ENCODE measurements at places on chromosomes 2 and 18. TPM values are rescaled to one million over a fixed set of nuclear protein-coding genes. Genes with fewer than 3 reads are reported as not detected.
A peak's percentile ranks its signal among the peaks of the same experiment; 100 is the strongest.

Gene ANKRD62
- total RNA-seq: 0.73 TPM

Gene ZNF516
- total RNA-seq: 23.6 TPM

Gene ERICH2
- not detected for total RNA-seq

Gene CAPN14
- 0.09 TPM for total RNA-seq

Gene PROM2
- 32.9 TPM for total RNA-seq

Gene IL1R1
- 25.0 TPM for total RNA-seq

Gene IL36RN
- total RNA-seq: not detected

Gene EGR4
- total RNA-seq: not detected

Gene ASTL
- 0.31 TPM for total RNA-seq

Gene CAMKMT
- total RNA-seq: 14.3 TPM

Gene HOXD13
- total RNA-seq: 0.15 TPM

Gene CXCR1
- total RNA-seq: 0.11 TPM

- no peak for DNase-seq
Measured at GRCh38 chr2:127087791-127088495, 19.0 kb downstream of the BIN1 start.

DNA sequence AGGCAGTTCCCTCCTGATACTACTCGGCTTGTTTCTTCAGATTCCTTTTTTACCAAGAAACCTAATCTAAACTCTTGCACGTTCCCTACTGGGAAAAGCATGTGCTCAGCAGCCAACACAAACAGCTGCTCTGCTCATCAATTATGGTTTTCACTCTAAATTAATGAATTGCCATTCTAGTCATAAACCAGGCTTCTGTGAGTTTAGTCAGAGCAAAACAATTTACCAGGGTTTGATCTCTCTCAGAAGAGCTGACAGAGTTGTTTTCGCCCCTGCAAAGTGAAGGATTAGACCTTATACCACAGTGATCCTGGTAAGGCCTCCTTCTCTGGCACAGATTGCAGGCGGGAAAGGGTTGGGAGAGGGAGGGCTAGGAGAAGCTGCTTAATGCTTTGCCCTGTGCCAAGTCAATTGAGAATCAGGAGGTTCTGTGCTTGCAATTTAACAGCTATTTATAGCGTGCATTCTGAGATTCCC lies 57.2 kb downstream of the REEP1 start:
- peak; percentile 56 for DNase-seq

DNA sequence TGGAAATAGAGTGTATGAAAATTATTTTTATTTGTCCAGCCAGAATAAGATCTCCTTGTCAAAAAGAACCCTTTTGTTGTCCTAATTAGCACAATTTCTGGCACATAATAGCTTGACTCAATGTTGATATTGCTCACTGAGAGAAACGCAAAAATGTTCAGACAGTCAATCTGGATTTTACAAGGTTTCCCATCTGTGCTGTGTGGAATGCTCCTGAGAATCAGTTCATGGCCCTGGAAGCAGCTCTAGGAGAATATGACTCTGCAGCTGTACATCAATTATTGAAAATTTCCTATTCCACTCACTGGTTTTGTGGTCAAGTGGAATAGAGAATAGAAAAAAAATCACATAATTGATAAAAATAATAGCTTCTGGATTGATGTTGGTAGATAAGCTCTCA lies 1582.9 kb upstream of the NXPH2 start:
- DNase-seq: no peak

DNA sequence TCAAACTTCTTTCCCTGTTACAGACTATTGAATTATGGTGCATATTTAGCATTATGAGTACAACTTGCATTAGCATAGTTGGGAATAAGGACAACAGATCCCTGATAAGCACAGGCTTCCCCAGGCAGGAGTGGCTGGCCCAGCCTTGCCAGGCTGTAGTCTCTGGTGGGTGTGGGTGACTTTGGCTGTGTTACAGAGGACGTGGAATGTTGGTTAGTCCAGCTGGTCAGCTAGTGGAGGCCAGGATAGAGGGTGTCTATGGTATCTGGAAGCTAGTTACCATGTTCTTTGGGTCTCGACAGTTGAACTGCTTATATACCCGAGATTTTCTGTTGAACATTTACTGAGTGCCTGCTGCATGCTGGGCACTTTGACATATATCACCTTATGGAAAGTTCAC lies 4.7 kb downstream of the SH3RF3 start:
- no peak for DNase-seq

GRCh38 chr18:48623468-48624235 lies 84.8 kb downstream of the CTIF start:
- no peak for DNase-seq

GRCh38 chr18:77271576-77272481 lies 22.2 kb downstream of the GALR1 start:
- DNase-seq: no peak

GRCh38 chr2:86598966-86599365 lies 24.7 kb downstream of the RNF103 start:
- no peak for DNase-seq

GRCh38 chr2:15846626-15847025 lies 93.7 kb upstream of the MYCN start:
- DNase-seq: no peak

DNA sequence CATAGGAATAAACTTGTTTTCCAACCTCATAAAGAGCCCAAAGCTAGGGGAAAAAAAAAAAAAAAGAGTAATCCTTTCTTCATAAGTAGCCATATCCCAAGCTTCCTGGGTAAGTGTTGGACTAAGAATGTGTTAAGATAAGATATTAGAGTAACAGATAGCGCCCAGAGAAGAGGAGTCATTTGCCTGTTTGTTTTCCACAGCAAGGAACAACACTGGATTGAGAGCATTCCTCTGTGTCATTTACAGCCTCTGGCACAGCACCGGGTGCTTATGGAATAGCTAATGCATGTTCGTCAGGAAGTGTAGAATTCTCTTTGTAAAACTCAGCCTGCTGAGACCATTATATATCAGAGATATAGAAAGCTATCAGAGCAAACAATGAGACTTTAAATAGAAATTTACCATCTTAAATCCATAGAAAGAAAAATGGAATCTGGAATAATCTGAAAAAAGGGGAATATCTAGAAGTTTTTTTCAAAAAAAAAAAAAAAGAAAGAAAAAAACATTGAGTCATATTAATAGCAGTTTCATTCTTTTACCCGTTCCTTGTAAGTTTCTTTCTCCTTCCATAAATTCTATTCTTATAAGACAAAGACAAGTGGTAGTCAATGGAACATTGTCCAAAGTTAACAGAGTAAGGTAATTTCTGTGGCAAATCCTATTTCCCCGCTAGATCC lies 37.6 kb downstream of the LRP2 start:
- DNase-seq: no peak

DNA sequence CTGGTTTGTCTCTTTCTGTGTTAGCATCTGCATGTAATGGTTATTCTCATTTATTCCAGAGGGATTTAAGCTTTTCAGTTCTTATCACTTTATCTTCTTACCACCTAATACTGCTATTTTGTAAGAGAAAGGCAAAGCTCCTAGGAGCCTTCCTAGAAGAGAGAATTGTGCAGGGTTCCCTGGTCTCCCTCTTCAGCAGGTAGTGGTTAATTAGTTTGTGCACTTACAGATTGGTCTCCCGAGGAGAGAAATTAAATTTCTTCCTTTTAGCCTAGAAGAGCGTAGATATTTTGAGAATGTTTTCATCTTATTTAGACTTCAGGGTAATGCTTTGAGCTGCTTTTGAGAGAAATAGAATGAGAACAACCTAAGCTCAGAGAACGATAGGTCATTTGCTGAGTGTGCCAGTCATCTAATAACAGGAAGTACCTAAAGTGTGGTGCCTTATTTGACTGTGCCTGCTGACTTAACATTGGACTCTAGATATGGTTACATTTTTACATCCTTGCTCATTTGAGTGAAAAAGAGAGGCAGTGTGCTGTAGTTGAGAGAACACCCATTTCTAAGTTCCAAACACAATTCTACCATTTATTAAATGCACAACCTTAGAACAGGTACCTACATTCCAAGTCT lies 651.4 kb downstream of the STK39 start:
- no peak for DNase-seq

DNA sequence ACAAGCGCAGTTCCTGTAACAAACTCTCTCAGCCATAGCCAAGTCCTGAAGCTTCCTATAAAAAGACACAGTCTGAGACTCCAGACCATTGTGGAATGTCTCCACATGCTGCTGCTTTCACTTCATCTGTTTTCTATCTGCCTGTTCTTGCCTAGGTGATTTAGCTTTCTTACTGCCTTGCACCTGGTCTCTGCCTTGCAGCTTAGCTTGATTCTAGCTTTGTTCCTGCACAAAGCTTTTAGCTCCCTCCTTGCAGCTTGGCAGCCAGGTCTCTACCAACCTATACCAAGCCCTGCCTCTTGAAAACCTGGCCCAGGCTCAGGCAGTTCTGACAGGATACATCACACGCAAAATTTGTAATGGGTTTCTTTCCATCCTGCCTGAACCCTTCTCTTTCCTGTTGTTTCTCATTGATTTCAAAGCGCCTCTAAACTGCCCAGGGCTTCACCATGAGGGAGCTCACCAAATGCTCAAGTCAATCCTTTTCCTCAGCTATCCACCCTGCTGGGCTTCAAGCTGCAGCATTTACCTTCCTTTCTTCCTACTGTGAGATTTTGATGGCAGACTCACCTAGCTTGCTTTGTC lies 941.3 kb upstream of the NXPH2 start:
- no peak for DNase-seq

DNA sequence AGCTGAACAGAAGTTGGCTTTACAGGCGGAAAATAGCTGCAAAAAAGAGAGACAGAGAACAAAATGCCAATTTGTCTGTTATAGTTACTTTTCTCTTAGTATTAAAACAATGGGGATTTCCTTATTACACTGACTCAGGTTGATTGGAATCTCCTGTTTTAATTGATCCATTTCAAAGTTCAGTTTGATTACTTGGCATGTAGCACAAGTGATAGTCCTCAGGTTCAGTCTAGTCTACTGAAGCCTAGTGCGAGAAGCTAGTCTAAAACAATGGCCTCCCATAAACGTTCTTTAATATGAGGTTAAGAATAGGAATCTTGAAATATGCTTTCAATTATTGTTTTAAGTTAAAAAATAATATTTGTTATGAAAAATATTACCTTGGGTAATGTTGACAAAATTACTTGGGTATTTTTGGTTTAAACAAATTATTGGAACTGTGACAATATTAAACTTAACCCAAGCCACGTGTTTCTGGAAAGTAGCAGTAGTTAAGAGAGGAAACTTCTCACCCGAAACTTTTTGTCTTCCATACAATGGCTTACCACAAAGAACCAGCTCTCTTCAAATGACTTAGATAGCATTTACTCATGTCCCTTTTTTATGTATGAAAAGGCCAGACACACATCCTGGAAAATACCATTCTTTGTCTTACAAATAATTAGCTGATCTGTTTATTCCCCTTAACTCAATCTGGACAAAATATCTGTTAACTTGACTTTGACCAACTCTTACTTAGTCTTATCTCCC lies 1326.2 kb upstream of the TMEFF2 start:
- DNase-seq: no peak

DNA sequence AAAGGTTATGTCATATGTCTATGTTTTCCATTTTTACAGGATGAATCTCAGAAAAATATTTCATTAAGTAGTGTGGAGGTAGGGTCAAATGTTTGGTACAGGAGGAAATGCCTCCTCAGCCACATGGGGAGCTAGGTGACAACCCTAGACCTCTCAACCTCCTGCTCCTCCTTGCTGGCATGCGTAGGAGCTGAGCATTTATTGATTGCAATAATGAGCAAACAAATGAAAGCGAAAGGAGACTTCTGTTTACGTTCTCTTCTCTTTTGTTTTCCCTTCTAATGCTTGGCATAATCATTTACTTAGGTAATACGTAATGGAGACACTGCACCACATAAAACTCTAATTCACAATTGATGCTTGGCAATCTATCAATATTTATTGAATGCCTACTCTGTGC lies 95.1 kb upstream of the CCBE1 start:
- no peak for DNase-seq

GRCh38 chr2:9364791-9365497 lies 58.4 kb downstream of the ITGB1BP1 start:
- no peak for DNase-seq

- no peak for DNase-seq
Measured at GRCh38 chr18:33900638-33901037, 322.6 kb downstream of the ASXL3 start.

- no peak for DNase-seq
Measured at GRCh38 chr2:27154488-27154887, 5.7 kb downstream of the TCF23 start.

- DNase-seq: peak; percentile 40
Measured at GRCh38 chr2:174603280-174603679, 5.7 kb upstream of the WIPF1 start.

- DNase-seq: no peak
Measured at GRCh38 chr18:12819841-12820240, 64.2 kb downstream of the PTPN2 start.

DNA sequence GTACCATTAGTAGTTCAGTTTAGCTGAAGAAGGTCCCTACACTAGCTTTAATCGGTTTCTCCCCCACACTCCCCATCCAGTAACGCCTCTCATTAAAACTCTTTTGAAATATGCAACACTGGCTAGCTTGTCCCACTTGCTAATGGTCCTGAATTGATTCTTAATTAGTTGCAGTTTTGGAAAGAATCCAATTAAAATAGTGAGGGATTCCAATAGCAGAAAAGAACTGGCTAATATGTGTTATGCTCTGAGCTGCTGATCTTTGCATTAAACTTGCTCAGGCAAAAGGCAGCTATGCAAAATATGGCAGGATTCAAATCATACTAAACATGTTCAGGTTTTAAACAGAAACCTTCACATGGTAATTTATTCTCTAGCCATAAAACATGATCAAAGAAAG lies 252.5 kb upstream of the HNRNPA3 start:
- no peak for DNase-seq

GRCh38 chr18:38602341-38602740 lies 1036.7 kb upstream of the CELF4 start:
- no peak for DNase-seq

GRCh38 chr2:133948610-133949290 lies 305.1 kb upstream of the MGAT5 start:
- no peak for DNase-seq

- DNase-seq: peak; percentile 60
Measured at GRCh38 chr18:49813069-49813318, 339 bp downstream of the ACAA2 start.

- DNase-seq: no peak
Measured at GRCh38 chr18:67219821-67220220, 296.7 kb downstream of the DSEL start.

DNA sequence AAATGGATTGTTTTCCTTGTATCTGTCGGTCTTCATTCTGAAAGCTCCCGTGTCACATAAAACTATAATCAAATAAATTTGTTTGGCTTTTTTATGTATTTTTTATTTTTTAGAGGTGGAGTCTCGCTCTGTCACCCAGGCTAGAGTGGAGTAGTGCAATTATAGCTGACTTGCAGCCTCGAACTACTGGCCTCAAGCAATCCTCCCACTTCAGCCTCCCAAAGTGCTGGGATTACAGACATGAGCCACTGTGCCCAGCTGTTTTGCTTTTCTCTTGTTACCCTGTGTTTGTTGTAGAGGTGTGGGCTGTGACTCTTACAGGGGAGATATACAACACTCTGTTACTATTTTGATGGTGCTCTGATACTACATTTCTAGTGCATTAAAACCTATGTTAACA lies 2.2 kb downstream of the GALM start:
- DNase-seq: no peak
